ENCODE measurements at places on chromosomes 16 and 17.
A peak's percentile ranks its signal among the peaks of the same experiment; 100 is the strongest.

- no peak for DNase-seq
Measured at GRCh38 chr17:37430051-37430627, 23.5 kb downstream of the TADA2A start.

- no peak for DNase-seq
Measured at GRCh38 chr17:31273516-31273915, 23.5 kb downstream of the OMG start.

- no peak for DNase-seq
Measured at GRCh38 chr17:75623386-75623785, 9.8 kb upstream of the SMIM5 start.

- peak; percentile 94 for DNase-seq
Measured at GRCh38 chr17:44070455-44071197, at the start of gene G6PC3. Gene G6PC3 (plus strand): TSS chr17:44070735. CDS start chr17:44070966, 231 bp downstream.

DNA sequence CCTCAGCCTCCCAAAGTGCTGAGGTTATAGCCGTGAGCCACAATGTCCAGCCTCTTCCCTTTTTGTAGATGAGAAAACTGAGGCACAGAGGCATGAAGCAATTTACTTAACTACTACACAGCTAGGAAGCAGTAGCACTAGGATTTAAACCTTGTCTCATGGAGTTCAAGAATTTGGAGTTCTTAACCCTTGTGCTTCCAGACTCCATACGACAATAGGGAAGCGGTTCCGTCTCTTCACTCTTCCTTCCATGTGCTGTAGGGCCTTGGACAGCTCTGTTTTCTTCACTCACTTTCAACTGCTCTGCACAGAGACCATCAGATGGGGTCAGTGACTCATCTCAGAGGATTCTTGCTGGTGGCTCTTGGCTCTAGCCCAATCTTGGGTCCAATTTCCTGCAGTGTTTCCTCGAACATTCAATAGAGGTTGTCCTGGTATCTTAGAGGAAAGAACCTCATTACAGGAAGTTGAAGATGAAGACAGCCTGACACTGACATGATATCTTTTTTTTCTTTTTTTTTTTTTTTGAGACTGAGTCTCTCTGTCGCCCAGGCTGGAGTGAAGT is 19.3 kb downstream of the ITGAL start:
- no peak for DNase-seq

- no peak for DNase-seq
Measured at GRCh38 chr16:2584729-2585650, 47.2 kb downstream of the PDPK1 start.

- no peak for DNase-seq
Measured at GRCh38 chr17:71188811-71189492, 931.9 kb upstream of the SOX9 start.

DNA sequence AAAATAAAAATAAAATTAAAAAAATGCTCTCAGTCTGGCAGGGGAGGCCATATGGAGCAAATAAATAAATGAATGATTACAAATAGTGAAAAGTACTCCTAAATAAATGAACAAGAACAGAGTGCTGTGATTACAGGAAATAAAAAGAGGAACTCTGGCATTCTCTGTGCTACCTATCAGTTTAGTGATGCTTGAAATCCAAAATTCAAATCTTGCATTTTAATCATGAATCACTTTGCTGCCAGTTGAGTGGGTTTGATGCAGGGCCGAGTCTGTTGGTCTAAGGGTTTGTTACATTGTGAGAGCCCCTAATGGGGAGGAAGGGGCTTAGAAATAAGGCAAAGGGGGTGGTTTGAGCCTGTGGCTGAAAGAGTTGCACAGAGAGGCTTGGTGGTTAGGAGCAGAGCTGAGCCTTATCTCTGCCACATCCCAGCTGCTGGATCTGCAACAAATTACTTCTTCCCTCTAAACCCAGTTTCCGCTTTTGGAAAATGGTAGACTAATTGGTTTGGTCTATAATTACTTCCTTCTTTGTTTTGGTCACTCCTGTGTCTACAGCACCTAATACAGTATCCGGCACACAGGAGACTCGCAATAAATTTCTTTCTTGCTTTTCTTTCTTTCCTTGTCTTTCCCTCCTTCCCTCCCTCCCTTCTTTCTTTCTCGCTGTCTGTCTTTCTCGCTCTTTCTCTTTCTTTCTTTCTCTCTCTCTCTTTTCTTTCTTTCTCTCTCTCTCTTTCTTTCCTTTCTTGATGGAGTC is 6.3 kb upstream of the ABCC1 start:
- no peak for DNase-seq

DNA sequence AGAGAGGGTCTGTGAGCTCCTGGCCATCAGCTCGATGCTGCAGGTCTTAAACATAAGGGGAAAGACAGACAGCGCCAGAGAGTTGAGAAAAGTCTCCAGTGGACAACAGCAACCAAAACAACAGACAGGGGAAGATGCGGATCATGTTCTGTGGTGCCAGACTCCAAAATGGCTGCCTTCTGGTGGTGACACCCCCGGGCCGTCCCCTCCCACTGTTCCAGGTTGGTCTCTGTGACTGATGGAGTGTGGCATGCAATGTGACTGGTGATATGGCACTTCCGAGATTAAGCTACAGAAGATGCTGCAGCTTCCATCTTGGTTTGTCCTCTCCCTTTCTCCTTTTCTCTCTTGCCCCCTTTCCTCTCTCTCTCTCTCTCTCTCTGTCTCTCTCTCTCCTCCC is 40.4 kb upstream of the RBFOX3 start:
- no peak for DNase-seq
